ENCODE measurements at places on chromosomes 1 and 21. TPM values are rescaled to one million over a fixed set of nuclear protein-coding genes. Genes with fewer than 3 reads are reported as not detected.

GRCh38 chr21:29641001-29641634, 298.7 kb downstream of the GRIK1 start:
- no peak for DNase-seq
- no peaks in the 10 kb centered on the region for H3K27me3 ChIP-seq
- H3K4me3 ChIP-seq, result no peak overlapping the region
- H3K36me3 ChIP-seq, result no peaks in the 10 kb centered on the region

C8B gene
- not detected for total RNA-seq

GRCh38 chr1:46687921-46688509, 16.4 kb downstream of the TEX38 start:
- no peak for DNase-seq
- no peaks in the 10 kb centered on the region for H3K27me3 ChIP-seq
- peaks cover 100% of the 10 kb centered on the region for H3K36me3 ChIP-seq

- H3K27me3 ChIP-seq, result no peaks in the 10 kb centered on the region
- peak overlapping the region; percentile 79 for H3K27ac ChIP-seq
- H3K4me1 ChIP-seq, result peaks cover 84% of the 10 kb centered on the region
- H3K36me3 ChIP-seq, result no peaks in the 10 kb centered on the region
- DNase-seq, result no peak
- peak overlapping the region; percentile 88 for H3K4me3 ChIP-seq
Observed at GRCh38 chr1:201503397-201504176, 3.3 kb downstream of the CSRP1 start.

GRCh38 chr1:153946622-153947241, at the start of gene DENND4B:
Gene DENND4B (minus strand): TSS chr1:153946718. CDS start chr1:153944374, 2,344 bp downstream.
- no peaks in the 10 kb centered on the region for H3K27me3 ChIP-seq
- H3K4me1 ChIP-seq, result peaks cover 23% of the 10 kb centered on the region
- peak within 1 kb of the TSS; percentile 78 for H3K4me3 ChIP-seq
- H3K36me3 ChIP-seq, result peaks cover 62% of the 10 kb centered on the region
- DNase-seq, result peak; percentile 94
- peak within 1 kb of the TSS; percentile 95 for H3K27ac ChIP-seq
